Stimulated activated CD8-positive, alpha-beta memory T cell treated with anti-CD3 and anti-CD28 coated beads, Interleukin-12 subunit alpha, Interleukin-12 subunit beta, amount 100 ng/mL, for 4 hours (primary cell): ENCODE measurements at places on chromosomes 4 and X.

GRCh38 chr4:186017801-186018200 is 51.2 kb upstream of the TLR3 start:
- DNase-seq = no peak

GRCh38 chr4:31234494-31234893 is 514.3 kb downstream of the PCDH7 start:
- no peak for DNase-seq

- no peak for DNase-seq
Measured at GRCh38 chrX:637660-638481, 7.3 kb downstream of the SHOX start.

- no peak for DNase-seq
Measured at GRCh38 chr4:70426789-70427188, 29.0 kb downstream of the OPRPN start.

DNA sequence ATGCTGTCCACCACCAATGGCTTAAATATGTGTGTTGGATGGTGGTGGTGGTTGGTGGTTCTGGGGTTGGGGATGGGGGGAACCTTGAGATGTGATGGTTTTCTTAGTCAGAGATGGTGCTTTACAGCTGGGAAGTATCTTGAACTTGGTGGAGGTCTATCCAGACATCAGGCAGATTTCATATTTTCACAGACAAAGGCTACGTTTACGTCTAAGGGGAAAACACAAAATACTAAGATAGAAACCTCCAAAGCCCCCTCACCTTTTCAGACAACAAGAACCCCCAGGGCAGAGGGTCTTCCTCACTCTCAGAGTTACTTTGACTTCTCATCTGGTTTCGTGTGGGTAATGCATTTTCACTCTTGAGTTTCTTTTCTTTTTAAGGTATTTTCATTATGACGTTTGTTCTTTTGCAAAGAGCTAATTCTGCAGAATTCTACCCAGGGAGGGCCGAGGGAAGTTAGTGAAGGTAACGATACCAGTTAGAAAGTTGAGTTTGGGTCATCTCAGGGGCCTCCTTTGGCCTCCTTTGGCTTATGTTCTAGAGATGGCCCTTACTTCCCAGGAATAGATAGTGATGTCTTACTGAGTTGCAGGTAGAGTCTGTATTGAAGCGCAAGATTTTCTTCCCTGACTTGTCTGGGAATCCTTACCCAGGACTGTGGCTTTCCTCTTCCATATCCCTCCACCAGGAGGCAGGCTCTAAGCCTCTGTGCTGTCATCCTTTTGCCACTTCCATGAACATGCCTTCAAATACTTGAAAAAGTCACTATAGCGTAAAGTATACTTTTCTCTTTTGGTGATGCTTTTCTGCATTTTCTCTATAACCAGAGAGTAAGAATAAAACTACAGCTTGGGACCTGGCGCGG is 31.9 kb downstream of the RHOH start:
- no peak for DNase-seq

DNA sequence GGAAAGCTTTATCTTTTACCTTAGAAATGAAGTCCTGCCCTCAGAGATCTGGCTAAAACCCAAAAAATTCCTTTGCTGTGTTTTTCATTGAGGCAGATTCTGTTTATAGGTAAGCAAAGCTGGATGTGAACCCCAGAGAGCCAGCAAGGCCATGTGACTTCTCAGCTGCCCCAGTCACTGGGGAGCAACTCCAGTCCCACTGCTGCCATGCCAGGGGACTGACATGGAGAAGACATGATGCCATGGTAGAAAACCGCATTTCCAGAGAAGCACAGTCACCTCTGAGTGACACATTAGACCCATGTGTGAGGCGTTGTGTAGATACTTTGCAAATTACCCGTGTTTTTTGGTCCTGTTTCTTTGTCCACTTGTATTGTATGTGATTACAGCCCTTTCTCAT is 45.4 kb downstream of the PTTG2 start:
- DNase-seq = no peak

- no peak for DNase-seq
Measured at GRCh38 chrX:37998586-37999262, 7.6 kb upstream of the SYTL5 start.

DNA sequence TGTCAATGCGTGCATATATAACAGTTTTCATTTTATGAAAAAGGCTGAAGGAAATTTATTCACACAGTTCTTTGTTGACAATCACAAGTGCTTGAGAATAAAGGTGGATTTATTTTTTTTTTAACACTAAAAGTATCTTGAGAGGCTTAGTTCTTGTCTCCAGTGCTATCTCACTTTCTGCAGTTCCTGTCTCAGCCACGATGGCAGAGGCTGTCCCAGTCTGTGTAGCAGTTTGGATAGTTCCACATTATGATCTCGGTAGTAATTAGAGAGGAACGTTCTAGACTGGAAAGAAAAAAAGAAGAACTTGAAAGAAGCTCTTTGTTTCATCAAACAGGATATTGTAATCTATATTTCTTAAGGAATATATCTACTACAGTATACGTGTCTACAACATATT is 229.0 kb downstream of the UGT8 start:
- no peak for DNase-seq

DNA sequence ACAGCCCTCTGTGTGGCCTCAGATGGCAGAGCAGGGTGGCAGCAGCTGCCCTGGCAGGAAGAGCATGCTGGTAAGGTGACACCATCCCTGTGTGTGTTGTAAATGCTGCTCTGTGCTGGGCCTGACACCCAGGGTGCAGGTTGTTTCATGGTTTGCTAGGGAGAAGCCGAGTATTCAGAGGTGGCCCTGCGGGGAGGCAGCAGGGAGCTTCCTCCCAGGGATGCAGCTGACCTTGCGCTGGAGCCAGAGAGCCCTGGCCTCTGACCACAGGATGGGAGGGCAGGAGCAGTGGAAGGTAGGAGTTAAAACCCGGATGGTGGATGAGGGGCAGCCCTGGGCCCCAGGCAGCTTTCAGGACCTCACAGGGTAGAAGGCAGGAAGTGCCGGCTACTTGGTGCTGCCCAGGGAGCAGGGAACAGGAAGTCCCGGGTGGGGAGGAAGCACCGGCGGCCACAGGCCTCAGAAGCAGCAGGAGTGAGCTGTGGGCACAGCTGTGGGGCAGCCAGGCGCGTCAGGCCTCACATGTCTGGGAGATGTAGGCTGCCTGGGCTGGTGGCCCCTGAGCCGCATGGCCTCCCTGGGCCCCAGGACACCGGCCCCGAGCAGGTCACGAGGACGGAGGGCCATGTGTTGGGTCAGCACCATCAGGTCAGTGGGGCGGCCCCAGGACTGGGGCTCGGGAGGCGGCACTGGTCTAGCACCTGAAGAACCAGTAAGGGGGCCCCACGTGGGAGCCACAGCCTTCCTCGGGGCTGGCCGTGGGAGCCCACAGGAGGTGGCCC is 19.1 kb downstream of the SH3BP2 start:
- DNase-seq = no peak

GRCh38 chrX:100750883-100751282 is 19.0 kb upstream of the SYTL4 start:
- DNase-seq = no peak

DNA sequence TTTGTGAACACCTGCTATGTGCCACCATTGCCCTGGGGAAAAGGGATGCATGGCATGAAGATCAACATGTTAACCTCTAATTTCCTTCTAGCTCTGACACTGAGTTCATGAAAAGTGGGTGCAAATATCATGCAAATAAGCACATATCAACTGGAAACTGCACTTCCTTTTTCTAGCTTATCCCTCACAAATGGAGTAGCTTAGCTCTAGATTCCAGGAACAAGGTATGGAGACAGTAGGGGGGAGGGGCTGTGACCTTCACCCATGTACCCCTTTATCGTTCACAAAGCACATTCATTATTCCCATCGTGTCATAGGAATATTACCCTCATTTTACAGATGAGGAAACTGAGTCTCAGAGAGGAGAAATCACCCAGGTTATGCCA is 37.4 kb downstream of the STARD8 start:
- no peak for DNase-seq

DNA sequence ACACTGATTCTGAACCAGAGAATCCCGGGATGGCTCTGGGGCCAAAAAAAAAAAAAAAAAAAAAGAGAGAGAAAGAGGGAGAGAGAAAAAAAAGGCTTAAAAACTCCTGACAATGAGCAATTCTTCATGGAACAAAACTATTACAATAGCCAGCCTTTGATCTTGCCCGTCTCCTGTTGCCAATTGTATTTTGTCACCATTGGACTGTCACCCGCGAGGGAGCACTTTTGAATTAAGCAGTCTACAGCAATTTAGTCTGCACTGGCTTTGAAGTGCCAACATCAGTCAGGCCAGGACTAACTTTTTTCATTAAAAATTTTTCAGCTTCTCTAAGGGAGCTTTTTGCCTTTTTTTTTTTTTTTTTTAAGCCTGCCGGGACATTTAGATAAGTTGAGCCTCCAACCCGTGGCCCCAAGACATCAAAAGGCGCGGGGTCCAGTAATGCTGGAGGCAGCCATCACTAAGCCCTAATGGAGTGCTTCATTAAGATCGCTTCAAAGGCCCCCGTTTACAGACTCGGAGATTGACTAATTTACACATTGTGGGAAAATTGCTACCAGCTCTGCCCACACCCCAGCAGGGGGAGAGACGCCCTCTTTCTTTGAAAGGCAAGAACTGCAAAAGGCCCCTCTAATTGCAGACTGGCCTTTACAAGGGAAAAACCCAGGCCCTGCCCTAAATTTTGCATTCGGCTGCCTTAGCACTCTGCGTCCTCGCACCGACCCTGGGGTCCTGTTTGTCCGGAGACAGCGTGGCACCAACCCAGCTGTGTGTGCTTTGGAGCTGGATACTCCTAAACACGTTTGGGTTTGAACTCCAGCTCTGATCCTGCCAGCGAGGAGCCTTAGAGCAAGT is 98.1 kb upstream of the MSX1 start:
- DNase-seq = no peak

- DNase-seq = no peak
Measured at GRCh38 chr4:2284934-2285612, 23.2 kb upstream of the MXD4 start.

- DNase-seq = no peak
Measured at GRCh38 chr4:174697202-174697601, 131.8 kb downstream of the GLRA3 start.

- no peak for DNase-seq
Measured at GRCh38 chr4:143375326-143376073, 38.8 kb downstream of the GAB1 start.
